Epithelial cell of alveolus of lung (primary cell): ENCODE measurements at places on chromosomes 4 and X. TPM values are rescaled to one million over a fixed set of nuclear protein-coding genes. Genes with fewer than 3 reads are reported as not detected.

Gene PPEF2
- not detected in 2 replicates for total RNA-seq

Gene CD40LG
- total RNA-seq = not detected in 2 replicates

Gene ARSJ
- 22.8 and 34.6 TPM in 2 replicates for total RNA-seq

Gene EFHC2
- 1.2 and 2.9 TPM in 2 replicates for total RNA-seq

Gene GJB1
- total RNA-seq = not detected in 2 replicates
